Natural killer cell treated with Interleukin-12 subunit alpha and Interleukin-12 subunit beta and Interleukin-15 and Interleukin-18, amount 100 ng/mL, for 72 hours (primary cell): ENCODE measurements at places on chromosomes 6 and 20.
A peak's percentile ranks its signal among the peaks of the same experiment; 100 is the strongest.

DNA sequence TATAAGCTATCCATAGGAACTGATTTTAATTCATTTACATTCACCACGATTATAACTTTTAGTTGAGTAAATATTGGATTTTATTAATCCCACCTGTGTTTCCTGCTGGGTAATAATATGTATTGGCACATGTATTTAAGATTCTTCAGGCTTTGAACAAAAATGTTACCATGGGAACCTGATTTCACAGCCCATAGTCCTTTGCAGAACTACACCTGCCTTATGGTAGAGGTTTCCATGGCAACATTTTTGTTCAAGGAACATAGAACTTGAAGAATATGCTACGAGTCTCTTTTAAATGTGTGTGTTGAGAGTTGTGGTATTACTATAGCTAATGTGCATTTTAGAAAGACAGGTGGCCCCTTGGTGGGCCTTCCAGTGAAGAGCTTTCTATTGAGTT is 317.4 kb downstream of the SAMD5 start:
- no peak for DNase-seq

GRCh38 chr6:137810554-137811120 is 56.4 kb upstream of the TNFAIP3 start:
- DNase-seq, result no peak

- no peak for DNase-seq
Observed at GRCh38 chr20:47479506-47479905, 22.2 kb upstream of the NCOA3 start.

- no peak for DNase-seq
Observed at GRCh38 chr6:146301764-146302163, 241.9 kb upstream of the RAB32 start.

DNA sequence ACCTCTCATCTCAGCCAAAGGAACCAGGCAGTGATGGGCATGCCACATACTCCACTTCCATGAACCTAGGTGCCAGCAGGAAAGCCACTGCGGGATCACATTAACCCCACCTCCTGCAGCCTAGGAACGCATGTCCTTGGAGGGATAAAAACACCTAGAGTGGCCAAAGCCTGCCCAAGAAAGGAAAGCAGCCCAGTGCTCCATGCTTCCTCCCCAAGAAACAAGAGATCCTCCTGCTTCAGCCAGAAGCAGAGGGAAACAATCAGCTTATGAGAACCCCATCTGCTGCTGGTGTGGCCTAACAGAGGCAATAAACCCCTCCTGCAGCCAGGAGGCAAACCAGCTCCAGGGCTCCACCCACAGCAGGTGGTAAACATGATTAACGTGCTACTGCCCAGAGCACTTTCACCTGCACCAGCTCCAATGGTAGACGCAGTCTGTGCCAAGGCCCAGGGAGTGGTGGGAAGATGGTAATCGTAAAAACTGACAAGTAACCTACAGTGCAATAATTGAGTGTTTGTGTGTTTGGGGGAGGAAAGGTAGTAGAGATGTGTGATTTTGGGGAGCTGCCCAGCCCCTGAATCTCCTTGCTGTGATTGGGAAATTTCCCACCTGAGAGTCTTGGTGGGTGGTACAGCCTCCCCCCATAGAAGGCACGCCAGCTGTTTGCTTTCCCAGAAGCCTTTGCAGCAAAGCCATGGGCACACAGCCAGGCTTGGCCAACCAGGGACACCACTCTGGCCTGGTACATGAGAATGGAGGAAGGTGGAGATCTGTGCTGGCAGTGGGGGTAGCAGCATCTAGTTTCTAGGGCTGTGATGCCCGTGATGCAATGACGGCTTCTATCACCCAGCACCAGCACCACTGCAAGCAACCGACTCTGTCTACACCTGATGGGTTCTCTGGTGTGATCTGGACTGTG is 50.6 kb upstream of the TBC1D7 start:
- DNase-seq, result no peak

- no peak for DNase-seq
Observed at GRCh38 chr6:112202639-112203341, 51.6 kb downstream of the LAMA4 start.

DNA sequence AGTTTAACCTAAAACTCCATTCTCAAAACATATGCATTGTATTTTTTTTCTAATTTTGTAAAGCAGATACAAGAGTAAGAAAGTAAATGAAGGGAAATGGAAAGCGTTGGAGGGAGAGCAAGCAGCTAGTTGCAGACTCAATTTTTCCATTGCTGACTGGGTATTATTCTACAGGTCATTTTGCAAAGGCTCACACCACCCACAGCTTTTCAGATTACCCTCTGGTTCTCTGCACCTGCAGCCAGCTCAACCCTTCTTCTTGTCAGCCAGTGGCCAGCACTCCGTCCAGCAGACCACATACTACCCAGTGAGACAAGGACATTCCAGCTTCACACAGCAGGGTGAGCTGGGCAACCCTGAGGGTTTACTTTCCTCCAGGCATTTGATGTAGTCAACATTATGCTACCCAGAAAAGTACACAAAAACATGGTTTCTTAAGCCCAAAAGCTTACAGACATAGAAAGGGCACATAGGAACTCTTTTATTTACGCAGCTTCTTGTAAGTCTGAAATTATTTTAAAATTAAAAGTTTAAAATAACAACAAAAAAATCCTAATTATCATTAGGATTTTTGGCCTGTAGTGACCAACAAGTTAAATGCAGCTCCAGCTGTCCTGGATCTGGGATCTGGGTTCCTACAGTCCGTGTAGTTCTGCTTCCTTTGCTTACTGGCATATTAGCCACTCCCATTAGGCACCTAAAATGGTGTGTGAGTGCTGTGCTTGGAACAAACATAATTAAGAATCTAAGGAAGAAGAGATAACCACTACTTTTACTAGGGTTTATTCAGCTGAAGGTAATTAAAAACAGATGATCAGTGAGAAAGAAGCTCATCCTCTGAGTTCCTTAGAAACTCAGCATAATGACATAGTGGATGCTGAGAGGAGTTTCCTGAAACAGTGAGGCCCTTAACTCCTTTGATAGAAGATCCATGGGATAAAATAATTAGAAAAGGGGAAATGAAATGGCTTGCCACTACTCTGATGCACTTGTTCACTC is 185.3 kb downstream of the PKHD1 start:
- no peak for DNase-seq

DNA sequence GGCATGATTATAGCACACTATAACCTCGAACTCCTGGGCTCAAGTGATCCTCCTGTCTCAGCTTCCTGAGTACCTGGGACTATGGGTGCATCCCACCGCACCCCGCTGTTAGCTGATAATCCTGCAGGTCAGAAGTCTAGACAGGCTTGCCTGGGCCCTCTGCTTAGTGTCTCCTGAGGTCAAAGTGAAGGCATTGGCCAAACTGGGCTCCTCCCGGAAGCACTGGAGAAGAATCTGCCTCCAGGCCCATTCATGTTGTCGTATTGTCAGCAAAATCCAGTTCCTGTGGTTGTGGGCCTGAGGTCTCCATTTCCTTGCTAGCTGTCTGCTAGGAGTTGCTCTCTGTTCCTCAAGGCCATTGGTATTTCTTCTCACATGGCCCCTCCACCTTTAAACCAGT is 6.3 kb upstream of the MROH8 start:
- DNase-seq, result no peak

DNA sequence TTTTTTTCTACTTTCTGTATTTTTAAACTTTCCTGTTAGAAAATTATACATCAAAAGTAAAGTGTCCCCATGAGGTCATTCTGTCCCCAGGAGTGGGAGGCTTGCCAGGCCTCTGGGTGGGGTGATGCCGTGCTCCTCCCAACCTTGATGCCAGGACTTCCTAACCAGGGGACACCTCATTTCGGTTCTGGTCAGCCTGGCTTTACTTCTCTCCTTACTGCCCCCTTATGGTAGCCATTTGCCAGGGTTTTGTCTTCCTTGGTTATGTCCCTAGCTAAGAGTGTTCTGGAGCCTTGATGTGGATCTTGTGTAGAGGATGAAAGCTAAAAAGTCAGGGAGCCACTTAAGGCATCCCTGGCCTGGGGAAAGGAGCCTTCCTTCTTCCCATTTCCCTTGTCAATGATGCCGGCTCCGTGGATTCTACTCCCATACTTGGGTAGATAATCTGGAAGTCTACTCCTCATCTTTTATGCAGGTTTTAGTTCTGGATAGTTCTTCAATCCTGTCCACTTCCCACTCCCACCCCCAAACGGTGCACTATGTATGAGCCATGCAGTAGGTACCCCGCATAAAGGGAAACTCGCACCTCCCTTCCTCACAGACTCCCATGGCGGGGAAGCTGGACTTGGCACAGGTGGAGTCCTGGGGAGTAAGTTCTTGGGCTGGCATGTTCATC is 164.1 kb upstream of the SALL4 start:
- DNase-seq, result peak; percentile 62

DNA sequence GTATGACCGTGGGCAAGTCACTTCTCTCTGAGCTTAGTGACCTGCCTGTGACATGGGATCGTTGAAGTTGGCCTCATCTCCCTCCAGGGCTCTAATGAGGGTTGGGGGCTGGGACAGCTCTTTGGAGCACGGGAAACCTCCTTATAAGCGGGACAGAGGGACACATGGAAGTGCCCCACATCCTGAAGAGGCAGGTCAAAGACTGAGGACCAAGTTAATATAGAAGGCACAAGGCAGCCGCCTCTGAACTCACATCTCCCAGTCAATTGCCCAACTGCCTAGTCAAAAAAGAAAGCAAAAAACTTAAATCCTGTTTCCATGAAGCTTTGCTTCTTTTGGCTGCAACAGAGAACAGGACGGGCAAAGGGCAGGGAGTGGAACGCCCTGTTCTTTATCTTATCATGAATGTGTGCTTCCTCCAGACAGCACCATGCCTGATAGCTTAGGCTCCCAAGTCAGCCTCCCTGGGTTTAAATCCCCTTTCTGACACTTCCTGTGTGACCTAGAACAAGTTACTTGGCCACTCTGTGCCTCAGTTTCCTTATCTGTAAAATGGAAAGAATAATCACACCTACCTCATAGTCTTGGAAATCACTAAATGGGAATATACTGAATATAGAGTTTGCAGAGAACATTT is 27.1 kb downstream of the LBP start:
- DNase-seq, result no peak

DNA sequence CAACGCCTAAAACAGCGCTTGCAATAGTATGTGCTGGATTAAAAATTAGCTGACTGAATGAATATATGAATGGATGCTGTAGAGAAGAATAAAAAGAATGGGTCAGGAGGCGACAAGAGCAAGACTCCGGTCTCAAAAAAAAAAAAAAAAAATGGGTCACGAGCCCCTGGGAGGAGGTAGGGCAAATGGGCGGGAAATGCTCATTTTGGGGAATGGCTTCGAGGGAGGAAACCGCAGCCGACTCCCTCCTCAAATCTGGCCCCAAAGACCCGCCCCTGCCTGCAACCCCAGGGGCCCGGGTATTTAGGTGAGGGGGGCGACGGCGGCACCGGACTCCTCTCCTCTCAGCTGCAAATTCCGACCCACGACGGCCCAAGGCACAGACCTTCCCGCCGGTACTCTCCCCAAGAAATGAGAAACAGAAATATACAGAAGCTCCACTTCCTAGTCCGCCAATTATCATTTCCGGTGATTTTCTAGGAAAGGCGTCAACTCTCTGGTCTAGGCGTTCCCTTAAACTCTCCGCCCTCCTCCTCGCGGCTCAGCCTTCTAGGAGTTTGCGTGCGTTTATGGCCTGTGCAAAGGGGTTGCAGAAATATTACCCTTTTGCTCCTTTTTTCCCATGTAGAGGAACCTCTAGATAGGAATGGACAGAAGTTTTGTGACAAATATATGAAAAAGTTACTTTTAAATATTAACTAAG is at the start of gene ZNF311:
Gene ZNF311, minus strand, starts transcription at position 133 of the 703 bp plus-strand sequence. CDS start 1,361 bp downstream, outside the sequence.
- no peak for DNase-seq

DNA sequence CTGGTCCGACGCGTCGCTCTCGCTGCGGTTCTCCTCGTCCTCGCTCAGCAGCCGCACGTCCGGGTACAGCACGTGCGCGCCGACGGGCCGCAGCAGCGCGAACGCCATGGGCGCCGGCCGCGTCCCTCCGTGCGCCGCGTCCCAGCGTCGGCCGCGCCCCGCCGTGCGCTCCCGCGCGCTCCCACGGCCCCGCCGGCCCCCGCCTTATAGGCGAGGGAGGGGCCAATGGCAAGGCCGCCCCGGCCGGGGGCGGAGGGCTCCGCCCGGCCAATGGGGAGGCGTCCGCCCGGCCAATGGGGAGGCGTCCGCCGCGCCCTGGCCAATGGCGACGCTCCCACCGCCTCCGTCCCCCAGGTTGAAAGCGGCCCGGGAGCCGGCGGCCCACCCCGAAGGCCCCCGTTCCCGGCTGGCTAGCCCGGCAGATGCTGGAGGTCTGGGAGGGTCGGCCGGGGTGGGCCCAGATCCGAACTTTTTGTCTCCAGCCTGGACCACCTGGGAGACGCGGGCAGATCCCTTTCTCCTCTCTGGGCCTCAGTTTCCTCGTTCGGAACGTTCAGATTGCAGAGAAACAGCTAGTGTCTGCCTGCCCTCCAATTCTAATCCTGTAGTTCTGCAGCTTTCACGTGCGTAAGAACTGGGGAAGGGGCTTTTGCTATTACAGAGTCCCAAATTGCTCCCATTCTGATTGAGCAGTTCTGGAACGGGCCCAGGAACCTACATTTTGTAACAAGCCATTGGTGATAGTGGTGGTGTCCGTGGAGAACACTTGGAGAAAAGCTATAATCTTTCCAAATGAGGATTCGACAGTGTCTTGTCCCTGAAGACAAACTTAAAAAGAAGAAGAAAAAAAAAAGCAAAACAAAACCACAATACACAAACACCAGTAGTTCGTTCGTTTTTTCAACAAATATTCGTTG is at the start of gene TCF15:
Gene TCF15, minus strand, starts transcription at position 180 of the 917 bp plus-strand sequence. Its CDS starts 72 bp downstream, at position 108.
- peak; percentile 66 for DNase-seq

GRCh38 chr6:71254323-71254722 is 34.3 kb upstream of the OGFRL1 start:
- DNase-seq, result no peak

DNA sequence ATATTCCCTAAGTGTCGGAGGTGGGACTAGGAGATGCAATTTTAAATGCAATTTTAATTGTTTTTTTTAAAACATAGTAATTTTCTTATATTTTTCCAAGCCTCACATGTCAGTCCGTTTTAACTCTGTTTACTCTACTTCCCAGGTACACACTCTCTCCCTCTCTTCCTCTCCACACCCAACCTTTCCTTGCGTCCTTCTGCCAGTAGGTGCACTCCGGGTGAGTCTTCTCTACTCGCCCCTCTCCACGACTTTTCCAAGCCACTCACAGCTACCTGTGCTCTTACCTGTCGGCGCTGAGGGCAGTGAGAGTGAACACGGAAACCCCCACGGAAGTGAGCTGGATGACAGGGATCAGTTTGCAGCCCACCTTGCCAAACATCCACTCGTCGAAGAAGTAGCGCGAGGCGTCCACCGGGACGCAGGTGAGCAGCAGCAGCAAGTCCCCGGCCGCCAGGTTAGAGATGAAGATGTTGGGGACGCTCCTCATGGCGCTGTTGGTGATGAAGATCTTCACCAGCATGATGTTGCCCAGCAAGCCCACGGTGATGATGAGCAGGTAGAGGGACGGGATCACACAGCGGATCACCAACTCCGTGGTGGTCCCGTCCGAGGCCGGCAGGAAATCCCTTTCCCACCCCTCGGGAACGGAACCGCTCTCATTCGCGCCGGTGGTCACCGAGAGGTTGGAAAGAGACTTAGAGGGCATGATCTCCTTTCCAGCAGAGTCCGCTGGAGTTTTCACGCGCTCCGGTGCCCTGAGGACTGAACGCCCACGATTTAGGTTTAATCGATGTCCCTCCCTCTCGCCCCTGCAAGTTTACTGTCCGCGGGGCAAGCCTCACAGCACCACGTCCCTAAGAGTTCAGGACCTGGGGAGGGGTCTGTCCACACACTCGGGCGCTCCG is 44.5 kb upstream of the GJE1 start:
- DNase-seq, result no peak

GRCh38 chr6:150720774-150721233 is 121.1 kb downstream of the PLEKHG1 start:
- no peak for DNase-seq

- DNase-seq, result no peak
Observed at GRCh38 chr20:33062105-33062824, 8.6 kb downstream of the BPIFB3 start.
